ENCODE measurements at places on chromosomes 5 and 9.

DNA sequence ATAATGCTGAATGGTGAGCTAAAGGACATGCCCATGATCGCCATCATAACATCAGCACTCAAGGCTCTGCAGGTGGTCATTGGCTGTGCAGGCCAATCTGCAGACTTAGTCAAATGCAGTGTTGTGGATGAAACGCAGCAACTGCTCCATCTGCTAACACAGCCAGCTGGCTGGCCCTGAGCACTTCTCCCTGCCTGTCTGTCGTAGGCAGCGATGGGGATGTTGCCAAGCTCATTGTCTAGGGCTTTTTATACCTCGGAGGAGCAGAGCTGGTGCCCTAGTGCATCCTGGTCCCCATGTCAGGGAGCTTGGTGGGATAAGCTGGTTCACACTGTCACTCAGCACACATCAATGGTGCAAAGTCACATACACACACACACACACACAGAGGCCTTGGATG lies 189.4 kb downstream of the TENT4A start:
- DNase-seq = no peak

GRCh38 chr9:28363151-28363562 lies 789.9 kb upstream of the C9orf72 start:
- DNase-seq = no peak

DNA sequence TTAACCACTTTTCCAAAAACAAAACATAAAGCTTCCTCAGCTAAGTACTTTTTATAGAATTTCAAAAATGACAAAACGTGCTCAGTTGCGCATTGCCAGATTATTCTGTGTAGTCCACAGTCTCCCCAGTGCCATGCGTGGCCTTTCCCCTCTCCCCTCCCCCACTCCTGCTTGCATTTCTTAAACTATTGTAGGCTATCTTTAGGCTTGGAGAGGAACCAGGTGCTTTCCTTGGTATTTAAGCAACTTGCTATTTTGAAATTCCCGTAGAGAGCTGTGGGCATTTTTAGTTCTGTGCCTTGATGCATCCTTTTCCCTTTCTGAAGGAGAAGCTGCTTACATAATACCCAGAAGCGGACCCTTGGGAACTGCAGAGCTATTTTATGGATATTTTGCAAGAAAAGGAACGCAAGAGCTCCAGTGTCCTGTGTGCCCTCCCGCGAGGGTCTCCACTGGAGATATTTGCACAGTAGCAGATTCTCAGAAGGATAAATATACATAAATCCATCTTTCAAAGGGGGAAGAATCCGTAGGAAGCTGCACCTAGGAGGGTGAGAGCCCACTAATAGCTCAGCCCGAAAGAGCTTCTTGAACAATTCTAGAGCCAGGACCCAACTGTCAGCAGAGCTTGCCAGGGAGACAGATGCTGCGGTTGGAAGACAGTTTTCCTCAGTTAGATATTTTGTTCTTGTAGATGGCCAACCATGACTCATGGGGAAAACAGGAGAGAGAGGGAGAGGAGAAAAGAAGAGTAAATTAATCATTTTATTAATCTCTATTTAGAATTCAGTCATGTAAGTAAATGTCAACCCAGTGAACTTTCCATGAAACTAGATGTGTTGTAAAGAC lies 1298.3 kb upstream of the WWC1 start:
- DNase-seq = no peak

GRCh38 chr5:7868427-7868772 lies 431 bp downstream of the FASTKD3 start:
- DNase-seq = no peak

GRCh38 chr9:24459953-24460352 lies 85.7 kb downstream of the IZUMO3 start:
- no peak for DNase-seq

- DNase-seq = no peak
Observed at GRCh38 chr9:69564557-69564956, 107.6 kb downstream of the APBA1 start.

- no peak for DNase-seq
Observed at GRCh38 chr9:129559506-129559881, 61.4 kb downstream of the C9orf50 start.

DNA sequence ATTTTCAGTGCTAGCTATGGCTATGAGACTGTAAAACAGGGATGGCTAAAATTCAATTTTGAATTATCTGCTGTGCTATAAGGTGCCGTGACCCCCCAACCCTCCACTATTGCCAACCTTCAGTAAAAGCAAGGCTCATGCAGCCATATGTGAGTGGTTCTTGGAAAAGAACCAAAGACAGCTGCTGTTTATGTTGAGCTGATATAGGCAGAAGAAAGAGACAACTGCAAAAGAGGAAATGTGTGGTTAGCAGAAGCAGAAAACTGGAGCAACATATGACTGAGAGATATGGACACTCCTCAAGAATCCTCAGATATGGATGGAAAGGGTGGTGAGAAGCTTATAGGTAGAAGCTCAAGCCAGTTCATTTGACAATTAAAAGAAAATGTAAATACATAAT lies 200.3 kb downstream of the TLE1 start:
- DNase-seq = no peak

GRCh38 chr5:151923866-151924476 lies 680 bp downstream of the GLRA1 start:
- peak; percentile 44 for DNase-seq

GRCh38 chr9:88531920-88532698 lies 2.9 kb upstream of the NXNL2 start:
- DNase-seq = peak; percentile 93

GRCh38 chr5:14168144-14168792 lies 25.1 kb downstream of the TRIO start:
- DNase-seq = peak; percentile 21

DNA sequence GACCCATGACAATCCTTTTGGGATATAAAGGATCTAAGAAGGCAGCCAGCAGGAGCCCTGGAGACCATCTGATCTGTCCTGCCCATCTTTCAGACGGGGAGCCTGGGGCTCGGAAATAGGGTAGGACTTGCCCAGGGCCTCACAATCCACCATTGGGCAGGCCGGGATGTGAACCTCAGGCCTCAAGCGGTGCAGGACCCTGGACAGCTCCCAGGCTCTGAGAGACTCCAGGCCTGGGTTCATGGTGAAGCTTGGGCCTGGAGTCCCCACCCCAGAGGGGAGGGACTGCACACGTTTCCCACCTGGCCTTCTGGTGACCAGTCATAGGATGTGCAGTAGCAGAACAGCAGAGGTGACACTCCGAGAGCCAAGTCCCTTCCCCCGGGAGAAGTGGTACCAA lies 36.6 kb upstream of the RAPGEF1 start:
- DNase-seq = peak; percentile 49

DNA sequence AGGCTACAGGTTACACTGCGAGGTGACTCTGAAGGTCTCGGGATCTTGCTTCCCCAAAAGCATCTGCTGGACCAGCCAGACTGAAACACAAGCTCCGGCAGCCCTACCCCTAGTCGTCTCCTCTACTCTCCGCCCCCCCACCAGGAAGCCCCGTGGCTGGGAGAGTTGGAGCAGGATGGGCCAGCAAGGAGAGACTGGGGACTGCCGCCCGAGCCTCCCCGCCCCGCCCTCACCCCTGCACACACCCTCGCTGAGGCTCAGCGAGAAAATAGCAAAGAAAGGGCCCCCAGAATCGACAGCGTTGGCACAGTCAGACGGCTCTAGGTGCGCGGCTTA lies 1.3 kb downstream of the TRIM7 start:
- DNase-seq = peak; percentile 29

DNA sequence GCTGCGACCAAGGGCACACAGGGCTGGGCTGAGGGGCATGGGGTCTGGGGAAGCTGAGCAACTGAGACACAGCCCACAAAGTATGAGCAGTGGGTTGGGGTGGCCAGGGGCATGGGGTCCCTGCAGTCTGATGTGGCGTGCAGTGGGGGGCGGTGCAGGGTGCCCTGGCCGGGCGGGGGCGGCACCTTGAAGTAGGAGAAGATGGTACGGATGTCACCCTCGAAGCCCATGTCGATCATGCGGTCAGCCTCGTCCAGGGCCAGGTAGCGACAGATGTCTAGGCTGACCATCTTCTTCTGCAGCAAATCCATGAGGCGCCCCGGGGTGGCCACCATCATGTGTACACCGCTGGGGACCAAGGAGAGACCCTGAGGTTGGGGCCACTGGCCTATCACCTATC lies 3.3 kb downstream of the DDX41 start:
- no peak for DNase-seq

DNA sequence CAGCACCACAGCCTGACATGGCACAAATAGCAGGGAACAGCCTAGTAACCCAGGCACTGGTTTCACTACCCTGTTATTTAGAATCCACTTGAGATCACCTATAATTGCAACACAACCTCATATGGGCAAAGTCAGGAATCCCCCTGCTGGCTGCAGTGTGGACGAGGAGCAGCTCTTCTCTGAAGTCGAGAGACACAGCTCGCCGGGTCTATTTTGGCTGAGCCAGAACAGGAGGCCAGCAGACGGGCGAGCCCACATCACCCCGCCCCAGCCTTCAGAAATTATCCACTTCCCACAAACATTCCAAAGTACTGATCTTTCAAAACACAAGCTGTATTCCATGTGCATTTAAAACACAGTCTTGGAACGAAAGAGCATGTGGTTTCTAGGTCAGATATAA lies 179.0 kb downstream of the ROR2 start:
- peak; percentile 25 for DNase-seq
